ENCODE measurements at places on chromosomes 1 and 21. TPM values are rescaled to one million over a fixed set of nuclear protein-coding genes. Genes with fewer than 3 reads are reported as not detected.

The AUNIP gene
- 6.6 TPM for total RNA-seq

The IL24 gene
- 164 TPM for total RNA-seq

The GJB5 gene
- not detected for total RNA-seq

The GON4L gene
- total RNA-seq, result 32.8 TPM

The MTARC1 gene
- total RNA-seq, result 0.14 TPM

The AMY2A gene
- not detected for total RNA-seq

The ZBED6 gene
- total RNA-seq, result 23.4 TPM

The CD101 gene
- total RNA-seq, result not detected

The ADAMTS5 gene
- 14.9 TPM for total RNA-seq

The RGS13 gene
- total RNA-seq, result not detected

The SLAMF7 gene
- total RNA-seq, result not detected

The CYYR1 gene
- not detected for total RNA-seq

The CBR3 gene
- 11.6 TPM for total RNA-seq

The CHI3L2 gene
- total RNA-seq, result not detected

The ZBTB8B gene
- total RNA-seq, result not detected

The MATN1 gene
- total RNA-seq, result under 0.01 TPM

The REG4 gene
- total RNA-seq, result not detected

The SLC9C2 gene
- total RNA-seq, result not detected

The GATAD2B gene
- total RNA-seq, result 11.4 TPM

The NR5A2 gene
- not detected for total RNA-seq

The ADAR gene
- 143 TPM for total RNA-seq

The RPE65 gene
- total RNA-seq, result not detected

The CD46 gene
- total RNA-seq, result 135 TPM

The DCDC2B gene
- total RNA-seq, result not detected

The DPT gene
- total RNA-seq, result under 0.01 TPM

The PLA2G2F gene
- not detected for total RNA-seq

The ITSN1 gene
- 35.9 TPM for total RNA-seq

The ACTL8 gene
- total RNA-seq, result not detected

The GREM2 gene
- total RNA-seq, result 2.0 TPM

The COL18A1 gene
- total RNA-seq, result 41.1 TPM

Data from placental pericyte (primary cell).